Endothelial cell (in vitro differentiated cells): ENCODE measurements at places on chromosomes 4 and X. TPM values are rescaled to one million over a fixed set of nuclear protein-coding genes. Genes with fewer than 3 reads are reported as not detected.

GRCh38 chr4:120318196-120318846 is 251.7 kb upstream of the MAD2L1 start:
- H3K27ac ChIP-seq, result no peak overlapping the region
- no peaks in the 10 kb centered on the region for H3K36me3 ChIP-seq
- no peak for DNase-seq
- H3K27me3 ChIP-seq, result no peaks in the 10 kb centered on the region
- H3K4me3 ChIP-seq, result no peak overlapping the region
- peaks cover 5% of the 10 kb centered on the region for H3K4me1 ChIP-seq

DNA sequence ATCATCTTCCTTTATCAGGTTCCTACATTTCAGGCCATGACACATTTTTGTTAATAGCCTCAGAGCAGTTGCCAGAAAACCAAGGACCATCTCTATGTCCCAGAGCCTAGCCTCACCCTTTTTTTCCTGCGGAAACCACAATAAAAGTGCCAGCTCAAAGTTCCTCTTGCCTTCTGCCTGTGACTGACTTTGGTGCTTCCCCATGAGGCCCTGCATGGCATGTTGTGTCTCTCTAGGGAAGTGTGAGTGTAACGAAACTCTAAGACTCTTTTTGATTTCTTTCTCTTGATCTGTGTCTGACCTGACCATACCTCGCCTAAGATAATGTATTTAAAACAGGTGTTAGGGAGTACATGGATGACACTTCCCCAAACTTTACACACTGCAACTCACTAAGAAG is 642.3 kb upstream of the BOD1L1 start:
- DNase-seq, result no peak
- no peak overlapping the region for H3K4me3 ChIP-seq
- no peaks in the 10 kb centered on the region for H3K27me3 ChIP-seq
- no peaks in the 10 kb centered on the region for H3K36me3 ChIP-seq
- no peaks in the 10 kb centered on the region for H3K4me1 ChIP-seq

GRCh38 chr4:40205259-40206198 is 8.7 kb downstream of the RHOH start:
- H3K4me1 ChIP-seq, result peaks cover 48% of the 10 kb centered on the region
- no peaks in the 10 kb centered on the region for H3K27me3 ChIP-seq
- peak overlapping the region; percentile 18 for H3K4me3 ChIP-seq

The ADH6 gene
- not detected for total RNA-seq

The IL2 gene
- not detected for total RNA-seq
